ENCODE measurements at places on chromosomes 5 and 9. TPM values are rescaled to one million over a fixed set of nuclear protein-coding genes. Genes with fewer than 3 reads are reported as not detected.

SH3TC2 gene
- polyA plus RNA-seq, result 0.44 TPM

FAM221B gene
- polyA plus RNA-seq, result not detected

IFNA13 gene
- polyA plus RNA-seq, result not detected

RORB gene
- polyA plus RNA-seq, result under 0.01 TPM

CCL28 gene
- 0.06 TPM for polyA plus RNA-seq

CAMK4 gene
- 0.03 TPM for polyA plus RNA-seq

SVEP1 gene
- polyA plus RNA-seq, result 1.0 TPM

PCDHGA9 gene
- 0.42 TPM for polyA plus RNA-seq

ARID3C gene
- not detected for polyA plus RNA-seq

THBS4 gene
- polyA plus RNA-seq, result 18.6 TPM

RELL2 gene
- 1.5 TPM for polyA plus RNA-seq

NCS1 gene
- polyA plus RNA-seq, result 5.0 TPM

TSSK1B gene
- not detected for polyA plus RNA-seq

NRARP gene
- 1.4 TPM for polyA plus RNA-seq

IL3 gene
- polyA plus RNA-seq, result not detected

NR2F1-AS1 gene
- 0.42 TPM for polyA plus RNA-seq

ZFP2 gene
- 4.4 TPM for polyA plus RNA-seq

MLLT3 gene
- 9.8 TPM for polyA plus RNA-seq

FLT4 gene
- polyA plus RNA-seq, result 3.7 TPM

PCDHB10 gene
- 0.17 TPM for polyA plus RNA-seq

FCN2 gene
- polyA plus RNA-seq, result not detected

HAVCR1 gene
- 0.01 TPM for polyA plus RNA-seq

RNF44 gene
- 5.6 TPM for polyA plus RNA-seq

OLFML2A gene
- 3.0 TPM for polyA plus RNA-seq

GABRA6 gene
- not detected for polyA plus RNA-seq

HSPB3 gene
- 37.7 TPM for polyA plus RNA-seq

SPATA9 gene
- not detected for polyA plus RNA-seq

Data from psoas muscle (tissue), 8 donors.